Type B pancreatic cell (in vitro differentiated cells): ENCODE measurements at places on chromosomes 7 and 10.

- no peak for DNase-seq
These were observed 83.5 kb upstream of the SH2B2 start for GRCh38 chr7:102203218-102203617.

- DNase-seq, result no peak
These were observed 53.0 kb upstream of the EN2 start for GRCh38 chr7:155404976-155405375.

GRCh38 chr10:34813626-34814222, 1.4 kb downstream of the PARD3 start:
- no peak for DNase-seq

- no peak for DNase-seq
These were observed 86.8 kb downstream of the ANKRD7 start for GRCh38 chr7:118311121-118311836.

DNA sequence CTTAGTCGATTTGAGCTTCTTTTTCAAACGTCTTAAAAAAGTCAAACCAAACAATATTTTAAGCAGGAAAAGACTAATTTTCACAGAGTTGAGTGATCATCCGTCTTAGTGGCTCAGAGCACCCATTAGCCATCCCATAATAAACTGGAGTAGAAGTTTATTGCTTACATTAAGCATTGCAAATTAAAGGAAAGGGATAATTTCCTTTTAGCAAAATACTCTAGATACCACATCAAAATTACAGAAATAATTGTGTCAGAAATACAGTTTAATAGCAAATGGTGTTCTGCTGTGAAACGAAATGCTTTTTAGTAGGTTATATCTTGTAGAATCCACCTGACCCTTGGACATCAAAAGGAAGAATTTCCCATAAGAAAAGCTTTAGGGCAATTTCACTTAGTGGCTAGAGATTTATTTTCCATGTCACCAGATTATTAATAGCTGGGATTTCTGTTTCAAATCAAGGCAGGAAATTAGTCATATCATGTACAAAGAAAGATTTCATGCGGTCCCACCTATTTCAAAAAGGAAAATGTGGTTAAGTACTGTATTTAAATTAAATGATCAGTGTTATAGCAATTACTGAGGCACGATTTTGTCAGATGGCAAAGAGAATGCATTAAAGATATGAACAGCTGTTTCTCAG, 96.2 kb downstream of the NPTX2 start:
- DNase-seq, result no peak

- no peak for DNase-seq
These were observed 251.5 kb downstream of the TRIL start for GRCh38 chr7:28706584-28706983.

- no peak for DNase-seq
These were observed 640.4 kb downstream of the POM121L12 start for GRCh38 chr7:53675835-53676234.

GRCh38 chr10:102227050-102227449, 951 bp downstream of the ELOVL3 start:
- DNase-seq, result no peak
